ENCODE measurements at places on chromosomes 13 and 19.
A peak's percentile ranks its signal among the peaks of the same experiment; 100 is the strongest.

DNA sequence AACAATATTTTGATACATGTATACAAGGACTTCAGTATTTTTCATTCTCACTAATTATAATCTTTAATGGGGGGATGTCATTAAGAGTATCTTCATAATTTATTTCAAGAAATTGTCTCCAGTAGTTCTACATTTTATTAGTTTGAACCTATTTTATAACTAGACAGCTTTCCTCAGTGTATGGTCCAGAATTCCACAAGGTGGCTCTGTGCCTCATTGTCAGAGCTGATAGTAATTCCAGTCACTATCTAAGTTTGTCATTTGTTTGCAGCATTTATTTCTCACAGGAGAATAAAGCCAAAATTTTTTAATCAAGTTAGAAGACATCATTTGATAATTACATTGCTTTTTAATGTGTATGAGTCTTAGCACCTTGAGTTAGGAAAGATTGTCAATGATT lies 1633.0 kb upstream of the PCDH20 start:
- no peak for DNase-seq

DNA sequence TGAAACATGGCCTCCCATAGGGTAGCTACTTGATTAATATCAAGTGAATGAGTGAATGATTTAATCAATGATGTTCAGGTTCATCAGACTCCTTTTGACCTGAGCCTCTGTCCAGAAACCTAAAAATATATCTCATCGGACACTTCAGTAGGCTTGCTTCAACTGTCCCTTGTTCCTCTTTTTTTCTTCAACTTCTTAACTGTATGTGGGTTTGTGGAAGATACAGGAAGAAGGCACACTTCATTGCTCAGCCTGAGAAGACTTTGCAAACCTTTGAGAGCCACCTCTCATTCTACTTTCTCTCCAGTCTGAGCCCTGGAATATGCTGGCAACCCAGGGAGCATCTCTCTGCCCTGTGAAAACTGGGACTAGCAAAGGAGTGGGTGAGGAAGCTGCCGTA lies 557.0 kb downstream of the FGF9 start:
- no peak for DNase-seq

GRCh38 chr13:75749407-75749806 lies 113.3 kb downstream of the LMO7 start:
- DNase-seq = no peak

DNA sequence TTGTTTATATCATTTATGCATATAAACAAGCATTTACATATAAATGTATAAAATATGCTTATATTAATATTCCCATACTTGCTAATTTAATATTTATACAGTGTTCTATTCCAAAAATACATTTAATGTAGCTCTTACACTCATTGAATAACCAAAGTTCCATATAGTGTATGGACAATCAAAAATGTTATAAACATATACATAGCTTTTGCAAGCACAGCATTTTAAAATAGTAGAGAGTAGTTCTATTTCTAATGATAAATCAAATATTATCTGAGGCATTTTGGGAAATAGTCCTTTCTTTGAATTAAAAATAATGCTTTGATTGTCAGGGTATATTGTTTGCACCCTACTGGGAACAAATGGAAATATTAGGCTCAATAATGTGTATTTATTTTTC lies 22.5 kb upstream of the COG6 start:
- DNase-seq = no peak

DNA sequence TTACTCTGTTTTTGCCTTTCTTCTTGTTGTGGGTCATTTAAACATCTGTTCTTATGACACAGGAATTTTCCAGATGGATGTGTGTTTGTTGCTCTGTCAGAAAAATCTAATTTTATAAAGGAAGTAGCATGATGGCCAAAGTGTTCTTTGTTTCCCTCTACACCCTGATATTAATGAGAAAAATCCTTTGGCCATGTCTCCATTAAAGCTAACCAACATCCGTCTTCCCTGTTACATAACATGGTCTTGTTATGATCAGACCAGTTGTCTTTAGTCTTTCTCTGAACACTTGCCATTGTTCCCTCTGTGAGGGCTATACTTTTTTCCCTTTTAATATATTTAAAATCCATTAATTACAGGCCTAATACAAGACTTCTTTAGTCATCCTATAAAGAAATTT lies 142.2 kb upstream of the SPRY2 start:
- DNase-seq = no peak

GRCh38 chr19:11540645-11541044 lies 2.0 kb downstream of the CNN1 start:
- no peak for DNase-seq

DNA sequence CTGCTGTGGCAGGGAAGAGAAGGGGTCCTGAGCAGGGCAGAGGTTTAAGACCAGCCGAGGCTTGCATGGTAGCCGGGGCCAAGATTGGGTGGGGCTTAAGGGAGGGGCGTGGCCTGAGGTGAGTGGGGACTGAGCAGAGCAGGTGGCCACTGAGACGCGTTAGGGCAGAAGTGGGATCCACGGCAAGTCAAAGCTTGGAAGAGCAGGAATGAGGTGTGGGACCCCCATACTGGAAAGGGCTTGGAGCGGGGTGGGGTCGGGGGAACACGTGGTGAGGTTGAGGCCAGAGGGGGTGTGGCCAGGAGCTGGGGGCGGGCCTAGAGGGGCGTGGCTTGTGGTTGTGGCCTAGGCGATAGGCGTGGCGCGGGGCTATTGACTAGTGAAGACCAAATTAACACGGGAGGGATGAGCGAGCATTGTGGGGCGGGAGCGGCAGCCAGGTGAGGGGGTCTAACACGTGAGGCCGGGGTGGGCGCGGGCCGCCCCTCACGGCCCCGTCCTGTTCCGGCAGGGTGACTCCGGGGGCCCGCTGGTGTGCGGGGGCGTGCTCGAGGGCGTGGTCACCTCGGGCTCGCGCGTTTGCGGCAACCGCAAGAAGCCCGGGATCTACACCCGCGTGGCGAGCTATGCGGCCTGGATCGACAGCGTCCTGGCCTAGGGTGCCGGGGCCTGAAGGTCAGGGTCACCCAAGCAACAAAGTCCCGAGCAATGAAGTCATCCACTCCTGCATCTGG lies 3.3 kb downstream of the CFD start:
- DNase-seq = no peak

DNA sequence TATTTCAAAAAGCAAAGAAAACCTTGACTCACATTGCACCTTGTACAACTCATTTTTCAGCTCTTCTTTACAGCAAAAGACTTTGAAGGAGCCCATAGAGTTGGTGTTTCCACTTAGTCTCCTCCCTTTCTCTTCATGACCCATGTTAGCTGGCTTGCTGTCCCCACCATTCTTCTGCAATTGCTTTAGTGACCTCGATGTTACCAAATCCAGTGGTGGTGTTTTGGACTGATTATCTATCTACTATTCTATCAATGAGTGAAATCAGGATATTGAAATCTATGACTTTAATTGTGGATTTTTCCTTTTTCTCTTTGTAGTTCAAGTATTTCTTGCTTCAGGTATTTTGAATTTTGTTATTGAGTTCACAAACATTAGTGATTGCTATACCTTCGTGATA lies 197.3 kb downstream of the GPC5 start:
- no peak for DNase-seq

GRCh38 chr19:35009424-35010415 lies 9.6 kb downstream of the GRAMD1A start:
- DNase-seq = no peak

GRCh38 chr19:19540715-19541515 lies 2.9 kb downstream of the CILP2 start:
- DNase-seq = no peak

- no peak for DNase-seq
Measured at GRCh38 chr13:92265408-92265807, 867.0 kb downstream of the GPC5 start.

DNA sequence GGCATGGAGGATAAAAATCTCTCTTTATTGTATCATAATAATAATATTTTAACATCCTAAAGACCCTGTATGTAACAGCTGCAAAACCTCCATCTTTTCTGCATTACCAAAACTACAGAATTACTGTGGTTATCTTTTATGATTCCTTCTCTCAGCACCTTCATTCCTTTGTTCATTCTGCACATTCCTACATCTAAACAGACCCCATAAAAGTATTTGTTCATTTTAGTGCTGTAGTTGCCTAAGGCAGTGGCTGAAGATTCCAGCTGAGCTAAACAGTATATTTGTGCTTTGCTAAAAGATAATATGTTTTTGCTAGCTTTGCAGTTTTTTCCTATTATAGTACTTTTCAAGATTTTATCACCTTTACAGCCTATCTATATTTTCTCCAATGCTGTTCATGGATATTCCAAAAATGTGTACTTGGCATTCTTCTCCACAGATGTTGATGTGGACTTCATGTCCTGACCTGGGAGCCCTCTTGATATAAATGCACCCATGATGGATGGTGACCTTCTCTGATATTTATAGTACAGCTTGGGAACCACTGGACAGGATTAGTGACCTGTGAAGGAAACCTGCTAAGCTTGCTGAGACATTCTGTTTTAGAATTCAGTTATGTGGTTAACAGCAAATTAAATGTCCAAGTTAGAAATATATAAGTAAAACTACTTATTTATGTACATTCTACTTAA lies 2832.9 kb upstream of the PCDH20 start:
- no peak for DNase-seq

DNA sequence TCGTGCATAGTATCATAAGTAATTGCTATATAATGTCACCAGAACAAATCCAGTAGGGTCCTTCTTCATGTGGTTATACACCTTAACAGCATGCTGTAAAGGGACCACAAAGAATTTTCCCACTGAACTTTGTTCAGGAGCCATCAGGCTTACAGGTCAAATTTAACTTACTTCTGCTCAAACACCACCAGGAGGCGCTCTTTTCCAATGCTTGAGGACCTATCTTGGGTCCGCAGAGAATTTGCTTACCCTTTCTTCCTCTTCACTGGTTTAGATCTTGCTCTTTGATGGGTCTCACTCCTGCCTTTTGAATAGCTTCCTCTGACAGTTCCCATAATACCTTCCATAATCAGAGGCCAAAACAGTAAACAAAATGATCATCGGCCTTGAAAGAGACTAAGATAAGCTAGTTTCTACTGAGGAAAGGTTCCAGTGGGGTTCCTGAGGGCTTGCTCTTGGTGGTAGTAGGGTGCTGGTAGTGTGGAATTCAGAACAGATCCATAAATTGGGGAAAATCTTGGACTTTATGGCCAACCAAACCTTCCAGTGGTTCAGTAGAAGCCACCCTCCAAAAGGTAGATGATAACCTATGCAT lies 37.4 kb downstream of the SCGB2B2 start:
- peak; percentile 26 for DNase-seq

DNA sequence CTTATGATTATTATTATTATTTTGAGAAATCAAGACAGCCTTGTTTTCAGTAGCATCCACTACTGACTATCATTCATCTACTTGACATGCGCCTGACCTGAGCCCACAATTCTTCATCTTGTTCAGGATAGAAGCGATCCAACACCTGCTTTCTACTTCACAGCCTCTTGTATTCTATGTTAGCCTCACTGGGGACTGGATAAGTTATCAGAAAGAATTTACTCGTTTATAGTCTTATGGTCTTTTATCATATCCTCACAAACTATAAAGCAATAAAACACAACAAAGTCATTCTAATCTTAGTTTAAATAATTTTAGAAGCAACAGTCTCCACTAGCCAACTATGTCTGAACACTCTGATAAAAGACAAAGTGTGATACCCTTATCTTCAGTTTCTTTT lies 436.0 kb upstream of the ARGLU1 start:
- no peak for DNase-seq

DNA sequence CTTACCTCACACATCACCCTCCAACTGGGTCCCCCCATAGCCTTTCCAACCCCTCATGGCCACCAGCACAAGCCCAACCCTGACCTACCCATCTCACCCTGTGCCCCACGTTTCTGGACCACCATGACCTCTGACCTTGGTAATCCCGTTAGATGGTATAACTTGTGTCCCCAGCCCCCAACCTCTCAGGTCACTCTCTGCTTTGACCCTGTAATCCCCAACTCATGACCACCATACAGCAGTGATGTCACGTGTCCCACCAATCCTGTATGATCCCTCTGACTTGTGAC lies 8.5 kb downstream of the KLC3 start:
- DNase-seq = no peak

- no peak for DNase-seq
Measured at GRCh38 chr13:40275636-40276035, 390.8 kb downstream of the FOXO1 start.

- DNase-seq = no peak
Measured at GRCh38 chr13:99658261-99658991, 157.2 kb downstream of the TM9SF2 start.

DNA sequence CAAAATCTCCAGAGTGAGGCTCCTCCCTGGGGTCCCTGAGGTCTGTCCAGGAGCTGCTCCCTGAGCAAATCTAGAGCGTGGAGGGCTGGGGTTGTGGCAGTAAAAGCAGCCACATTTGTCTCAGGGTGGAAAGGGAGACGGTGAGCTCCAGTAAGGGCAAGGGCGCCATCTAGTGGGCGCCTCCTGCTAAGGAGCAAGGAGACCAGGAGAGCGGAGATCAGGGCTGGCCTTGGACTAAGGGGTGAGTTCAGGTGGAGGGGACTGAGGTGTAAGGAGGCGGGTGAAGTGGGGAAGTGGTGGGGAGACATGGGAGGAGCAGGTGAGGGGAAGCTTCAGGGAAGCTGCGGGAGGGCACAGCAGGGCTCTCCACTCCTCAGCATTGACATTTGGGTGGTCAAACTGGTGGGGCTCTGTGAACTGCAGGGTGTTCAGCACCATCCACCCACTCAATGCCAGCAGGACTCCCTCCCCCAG lies 5.3 kb upstream of the CEACAM21 start:
- DNase-seq = peak; percentile 47

GRCh38 chr13:19053561-19053960 lies 128.1 kb downstream of the TUBA3C start:
- no peak for DNase-seq

- no peak for DNase-seq
Measured at GRCh38 chr19:17235971-17236777, 9.5 kb downstream of the NR2F6 start.

- no peak for DNase-seq
Measured at GRCh38 chr19:15905026-15905425, 7.2 kb upstream of the CYP4F2 start.

DNA sequence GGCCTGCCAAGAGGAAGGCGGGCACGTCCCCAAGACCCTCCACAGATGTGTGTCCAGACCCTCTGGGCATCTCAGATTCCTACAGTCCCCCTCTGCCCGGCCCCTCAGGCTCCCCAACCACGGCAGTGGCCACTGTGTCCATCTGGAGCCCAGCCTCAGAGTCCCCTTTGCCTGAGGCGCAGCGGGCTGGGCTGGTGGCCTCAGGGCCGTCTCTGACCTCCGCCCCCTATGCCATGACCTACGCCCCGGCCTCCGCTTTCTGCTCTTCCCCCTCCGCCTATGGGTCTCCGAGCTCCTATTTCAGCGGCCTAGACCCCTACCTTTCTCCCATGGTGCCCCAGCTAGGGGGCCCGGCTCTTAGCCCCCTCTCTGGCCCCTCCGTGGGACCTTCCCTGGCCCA lies 17.7 kb downstream of the CRX start:
- no peak for DNase-seq

- no peak for DNase-seq
Measured at GRCh38 chr19:10763411-10763810, 45.5 kb downstream of the DNM2 start.

GRCh38 chr19:18672606-18673337 lies 10.7 kb upstream of the CRTC1 start:
- no peak for DNase-seq

Data from left renal pelvis (tissue), 4 donors.